Omental fat pad (tissue), 4 donors: ENCODE measurements at places on chromosomes 1 and 21.

DNA sequence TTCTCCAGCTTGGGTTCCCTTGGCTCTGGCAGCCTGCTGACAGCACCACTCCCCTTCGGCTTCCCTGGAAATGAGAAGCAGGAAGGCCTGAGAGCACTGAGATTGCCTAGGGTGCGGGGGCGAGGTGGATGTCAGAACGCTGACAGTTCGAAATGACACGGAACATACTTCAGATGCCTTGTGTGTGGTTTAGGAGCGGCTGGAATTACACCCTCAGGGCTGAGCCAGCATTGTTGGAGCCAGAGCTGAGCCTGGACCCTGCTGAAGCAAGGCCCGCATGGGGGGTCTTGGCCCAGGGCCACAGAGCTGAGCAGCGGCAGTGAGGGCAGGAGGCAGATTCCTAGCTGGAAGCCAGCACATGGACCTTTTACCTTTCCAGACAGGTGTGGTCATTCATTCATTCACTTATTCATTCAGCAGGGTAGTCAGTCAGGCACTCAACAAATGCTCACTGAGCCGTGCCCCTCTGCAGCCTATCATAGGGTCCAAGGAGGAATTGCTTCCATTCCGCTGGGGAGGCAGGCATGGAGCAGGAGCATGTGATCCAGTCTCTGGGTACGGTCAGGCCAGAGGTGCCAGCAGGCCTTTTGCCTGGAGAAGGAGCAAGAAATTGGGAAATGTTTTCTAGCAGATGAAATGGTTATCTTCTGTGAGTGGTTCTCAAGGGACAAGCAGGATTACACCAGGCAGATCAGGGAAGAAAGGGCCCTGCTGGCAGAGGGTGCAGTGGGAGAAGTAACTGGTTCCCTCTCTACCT is 6.6 kb upstream of the FOXE3 start:
- no peak for DNase-seq

DNA sequence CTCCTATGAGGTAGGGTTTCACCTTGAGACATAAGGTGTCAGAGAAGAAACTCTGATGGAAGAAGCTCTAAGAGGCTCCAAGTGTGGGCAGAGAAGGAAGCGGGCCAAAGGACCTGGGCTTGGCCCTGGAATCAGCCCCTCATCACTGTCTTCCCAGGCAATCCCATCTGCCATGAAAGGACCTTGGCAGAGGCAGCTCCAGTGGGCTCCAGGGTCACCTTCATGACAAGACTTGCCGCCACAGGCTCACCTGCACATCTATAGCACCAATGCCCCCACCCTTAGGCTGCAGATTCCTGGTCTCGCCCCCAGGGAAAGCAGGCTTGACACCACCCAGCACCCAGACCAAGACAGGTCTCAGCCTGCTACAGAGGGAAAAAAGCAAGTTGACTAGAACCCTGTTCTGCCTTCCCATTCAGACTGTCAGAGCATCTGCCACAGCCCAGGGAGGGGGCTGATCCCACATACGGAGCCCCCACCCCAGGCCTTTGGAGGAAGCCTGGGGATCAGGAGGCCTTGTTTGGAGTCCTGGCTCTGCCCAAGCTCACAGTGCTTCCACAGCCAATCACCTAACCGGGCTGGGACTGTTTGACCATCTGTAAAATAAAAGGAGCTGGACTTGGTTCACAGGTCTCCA is 490 bp upstream of the FAM110D start:
- no peak for DNase-seq

GRCh38 chr1:38381256-38381655 is 334.7 kb upstream of the POU3F1 start:
- no peak for DNase-seq

DNA sequence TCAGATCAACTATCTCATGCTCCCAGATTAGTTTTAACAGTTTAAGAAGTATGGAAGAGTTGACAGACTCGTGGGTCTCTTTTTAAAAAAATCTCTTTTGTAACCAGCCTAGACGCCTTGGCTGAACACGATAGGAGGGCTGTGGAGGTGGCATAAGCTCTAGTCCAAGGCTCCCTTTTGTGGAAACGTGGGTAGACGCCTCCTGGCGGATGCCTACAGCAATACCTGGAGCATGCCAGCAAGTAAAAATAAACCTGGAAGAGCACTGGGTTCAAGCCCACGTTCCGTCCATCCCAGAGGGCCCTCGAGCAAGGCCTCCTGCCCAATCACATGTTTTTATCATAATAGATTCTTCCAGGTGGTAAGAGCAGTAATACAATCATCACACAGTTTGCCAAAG is 87.9 kb downstream of the RGS7 start:
- no peak for DNase-seq

- no peak for DNase-seq
Measured at GRCh38 chr21:20249401-20249800, 748.8 kb upstream of the NCAM2 start.

- no peak for DNase-seq
Measured at GRCh38 chr1:199336745-199337640, 690.5 kb upstream of the NR5A2 start.

GRCh38 chr1:40901886-40902852 is 40.0 kb upstream of the CITED4 start:
- no peak for DNase-seq

GRCh38 chr1:206921772-206922265 is at the start of gene FCMR:
FCMR (minus strand) TSS chr1:206921941; CDS start chr1:206921854, 87 bp downstream.
- DNase-seq = no peak

- no peak for DNase-seq
Measured at GRCh38 chr1:30692948-30693301, 30.5 kb downstream of the MATN1 start.

DNA sequence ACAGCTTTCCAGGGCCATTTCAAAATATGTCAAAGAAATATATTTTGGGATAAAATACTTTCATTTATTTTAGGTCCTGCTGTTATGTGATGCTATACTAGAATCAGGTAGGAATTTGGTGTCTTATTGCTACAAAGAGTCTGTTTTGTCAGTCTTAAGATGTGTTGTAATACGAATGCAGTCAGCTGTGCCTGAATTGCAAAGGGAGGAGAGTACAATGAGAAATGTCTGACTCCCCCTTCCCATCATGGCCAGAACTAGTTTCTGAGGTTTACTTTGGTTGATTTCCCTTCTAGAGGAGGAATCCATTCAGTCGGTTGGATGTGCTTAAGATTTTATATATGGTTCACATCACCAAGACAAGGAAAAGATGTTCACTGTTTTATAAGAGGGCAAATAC is 75.7 kb upstream of the TNFSF18 start:
- no peak for DNase-seq

DNA sequence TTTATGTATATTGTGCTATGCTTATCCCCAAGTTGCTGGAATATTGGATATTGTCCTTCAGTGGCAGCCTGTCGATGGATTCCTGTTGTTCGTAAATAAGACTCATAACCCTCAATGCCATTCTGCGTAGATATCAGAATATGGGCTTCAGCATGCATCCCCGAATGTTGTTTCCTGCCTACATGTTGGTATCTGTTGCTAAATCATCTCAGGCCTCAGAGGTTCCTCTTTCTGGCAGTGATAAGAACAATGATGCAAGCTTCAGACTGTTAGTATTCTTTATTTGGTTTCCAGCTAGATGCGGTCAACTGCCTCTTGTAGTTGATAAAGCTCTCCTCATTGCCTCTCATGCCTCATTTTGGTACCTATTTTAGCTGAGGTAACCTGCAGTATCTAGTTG is 2082.6 kb downstream of the MRPL39 start:
- no peak for DNase-seq

DNA sequence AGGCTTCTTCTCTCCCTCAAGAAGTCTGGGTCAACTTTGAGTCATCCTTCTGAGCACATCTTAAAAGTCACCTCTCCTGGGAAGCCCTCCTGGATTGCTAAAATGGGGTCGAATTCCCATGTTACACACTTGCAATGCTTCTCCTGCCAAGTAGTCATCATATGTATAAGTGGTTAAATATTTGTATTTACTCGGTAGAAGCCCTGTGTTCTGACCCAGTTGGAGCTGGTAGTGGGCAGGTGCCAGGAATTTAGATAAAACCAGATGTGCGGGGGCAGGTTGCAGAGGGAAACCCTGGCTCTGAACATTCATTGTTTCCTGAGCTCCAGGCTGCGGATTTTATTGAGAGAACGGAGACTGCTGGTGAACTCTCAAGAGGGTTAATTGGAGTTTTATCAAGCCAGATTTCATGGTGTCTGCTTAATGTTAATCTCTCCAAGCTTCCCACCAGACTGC is 52.8 kb upstream of the RPL11 start:
- no peak for DNase-seq

- DNase-seq = no peak
Measured at GRCh38 chr1:202343652-202344349, 2.1 kb upstream of the UBE2T start.

DNA sequence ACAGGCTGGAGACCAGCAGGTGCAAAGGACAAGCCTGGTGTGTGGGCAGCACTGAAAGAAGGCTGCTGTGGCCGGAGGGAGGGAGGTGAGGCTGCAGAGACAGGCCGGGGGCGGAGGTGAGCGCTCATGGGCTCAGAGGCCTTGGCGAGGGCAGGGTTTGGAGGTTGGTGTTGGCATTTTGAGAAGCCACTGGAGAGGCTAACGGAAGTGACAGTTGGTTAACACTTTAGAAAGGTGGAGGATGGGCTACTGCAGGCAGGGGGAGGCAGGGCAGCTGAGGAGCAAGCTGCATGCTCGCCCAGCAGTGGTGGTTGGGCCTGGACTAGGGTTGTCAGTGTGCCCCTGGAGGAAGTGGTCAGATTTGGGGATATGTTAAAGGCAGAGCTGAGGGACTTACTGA is 37.5 kb downstream of the QSOX1 start:
- no peak for DNase-seq

GRCh38 chr1:2250721-2251281 is 22.7 kb downstream of the SKI start:
- no peak for DNase-seq

GRCh38 chr21:38740090-38740489 is 65.6 kb upstream of the ETS2 start:
- no peak for DNase-seq

GRCh38 chr21:34825948-34826548 is 157.3 kb downstream of the CLIC6 start:
- no peak for DNase-seq

DNA sequence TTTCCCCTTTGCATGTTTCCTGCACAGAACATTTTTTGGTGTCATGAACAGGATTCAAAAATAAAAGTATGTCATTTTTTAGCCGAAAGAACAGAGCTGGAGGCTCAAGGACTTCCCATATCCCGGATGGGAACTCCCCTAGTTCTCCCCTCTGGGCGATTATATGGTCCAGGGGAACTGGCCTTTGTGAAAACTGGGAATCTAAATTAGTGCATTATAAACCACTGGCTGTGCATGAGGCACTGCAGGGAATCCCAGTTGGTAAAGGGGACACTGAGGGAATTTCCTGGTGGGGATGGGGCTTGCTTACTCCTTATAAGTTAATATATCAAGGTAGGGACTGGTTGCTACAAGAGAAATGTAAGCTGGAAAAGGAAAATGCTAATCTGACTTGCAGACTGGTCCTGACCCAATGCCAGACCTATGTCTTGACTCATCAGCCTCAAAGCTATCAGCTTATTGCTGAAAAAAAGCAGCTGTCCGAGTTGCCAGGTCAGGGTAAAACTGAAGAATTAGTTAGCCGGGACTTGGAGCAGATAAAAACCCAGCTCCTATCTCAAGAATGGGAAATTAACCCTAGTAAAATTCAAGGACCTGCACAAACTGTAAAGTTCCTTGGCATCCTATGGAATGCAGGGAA is 122.6 kb downstream of the FCRL5 start:
- no peak for DNase-seq

- DNase-seq = no peak
Measured at GRCh38 chr1:25537153-25537831, 6.1 kb upstream of the LDLRAP1 start.

DNA sequence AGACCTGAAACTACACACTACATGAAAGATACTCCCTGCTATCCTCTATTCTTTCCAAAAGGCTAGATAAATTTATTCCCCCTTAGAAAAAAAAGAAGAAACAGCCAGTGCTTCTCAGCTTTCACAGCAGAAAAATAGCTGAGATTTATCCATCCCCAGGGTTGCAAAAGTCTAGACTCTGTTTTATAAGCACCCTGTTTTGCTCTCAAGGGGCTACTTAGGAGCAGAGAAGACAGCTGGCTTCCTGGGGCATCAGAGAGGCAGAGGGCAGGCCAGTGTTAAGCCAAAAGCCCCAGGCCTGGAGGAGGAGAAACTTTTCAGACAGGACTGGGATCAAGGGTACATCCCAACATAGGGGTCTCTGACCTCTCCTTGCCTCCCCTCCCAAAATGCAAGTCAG is 3.9 kb downstream of the LAMB3 start:
- DNase-seq = no peak

GRCh38 chr1:119327094-119327449 is 41.5 kb upstream of the HAO2 start:
- no peak for DNase-seq

- DNase-seq = no peak
Measured at GRCh38 chr1:54413295-54413694, 7.1 kb upstream of the SSBP3 start.

DNA sequence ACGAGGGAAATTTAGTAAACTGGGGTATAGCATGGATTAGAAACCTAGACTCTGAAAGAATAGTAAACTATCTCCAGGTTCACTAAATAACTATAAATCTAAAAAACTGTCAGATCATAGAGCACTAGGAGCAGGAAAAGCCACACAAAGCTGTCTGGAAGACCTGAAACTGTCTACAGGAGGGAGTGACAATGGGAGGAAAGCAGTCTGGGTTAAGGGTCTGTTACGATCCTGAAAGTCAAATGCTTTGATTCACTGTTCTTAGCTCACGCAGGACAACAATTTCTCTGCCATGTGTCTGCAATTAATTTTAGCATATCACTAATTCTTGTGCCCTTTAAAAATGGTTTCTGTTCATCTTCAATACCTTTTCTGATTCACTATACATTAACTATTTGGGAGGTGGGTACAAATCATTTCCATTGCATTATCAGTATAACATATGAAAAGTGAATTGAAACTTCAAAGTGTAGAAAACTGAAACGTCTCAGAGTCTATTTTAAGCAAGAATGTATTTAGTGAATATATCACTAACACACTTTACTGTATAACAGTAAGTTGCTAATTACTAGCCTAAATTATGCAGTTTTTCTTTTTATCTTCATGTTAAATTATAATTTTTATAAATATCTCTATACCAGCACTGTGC is 18.4 kb downstream of the CEP170 start:
- DNase-seq = no peak

- DNase-seq = peak; percentile 84
Measured at GRCh38 chr1:29181413-29182225, at the start of gene SRSF4. SRSF4 (minus strand) TSS chr1:29181900; CDS start chr1:29181752, 148 bp downstream.

DNA sequence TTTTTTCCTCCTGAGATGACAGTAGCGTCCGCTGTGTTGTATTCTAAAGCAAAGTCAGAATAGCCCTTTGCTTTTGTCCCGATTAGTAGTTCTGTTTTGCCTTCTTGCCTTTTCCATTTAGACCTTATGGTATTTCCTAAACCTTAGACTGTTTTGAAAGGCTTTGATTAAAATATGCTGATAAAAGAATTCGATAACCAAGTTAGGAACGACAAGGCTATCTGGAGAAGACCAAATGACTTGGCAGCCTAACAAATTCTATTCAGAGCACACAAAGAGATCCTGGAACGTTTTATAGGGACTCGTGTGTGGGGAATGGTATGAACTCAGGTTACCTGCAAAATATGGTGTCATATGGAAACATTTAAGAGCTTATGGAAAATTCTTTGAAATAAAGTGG is 42.9 kb downstream of the NFIA start:
- no peak for DNase-seq

- DNase-seq = no peak
Measured at GRCh38 chr1:40391688-40392145, 18.2 kb downstream of the SMAP2 start.
